ENCODE measurements at places on chromosomes 12 and 14.

DNA sequence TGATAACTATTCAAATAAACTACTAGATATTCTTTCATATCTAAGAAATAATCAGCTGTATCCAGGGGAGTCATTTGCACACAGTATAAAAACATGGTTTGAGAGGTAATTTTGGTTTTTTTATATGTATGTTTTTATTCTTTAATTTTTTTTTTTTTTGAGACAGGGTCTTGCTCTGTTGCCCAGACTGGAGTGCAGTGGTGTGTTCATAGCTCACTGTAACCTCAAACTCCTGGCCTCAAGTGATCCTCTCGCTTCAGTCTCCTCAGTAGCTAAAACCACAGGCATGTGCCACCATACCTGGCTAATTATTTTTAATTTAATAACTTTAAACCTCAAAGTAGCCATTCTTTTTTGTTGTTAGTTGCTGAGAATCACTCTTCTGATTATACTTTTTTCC, 1.8 kb downstream of the PRORP start:
- no peak for DNase-seq

- DNase-seq: no peak
Observed at GRCh38 chr12:57461276-57461916, 1.8 kb downstream of the GLI1 start.

DNA sequence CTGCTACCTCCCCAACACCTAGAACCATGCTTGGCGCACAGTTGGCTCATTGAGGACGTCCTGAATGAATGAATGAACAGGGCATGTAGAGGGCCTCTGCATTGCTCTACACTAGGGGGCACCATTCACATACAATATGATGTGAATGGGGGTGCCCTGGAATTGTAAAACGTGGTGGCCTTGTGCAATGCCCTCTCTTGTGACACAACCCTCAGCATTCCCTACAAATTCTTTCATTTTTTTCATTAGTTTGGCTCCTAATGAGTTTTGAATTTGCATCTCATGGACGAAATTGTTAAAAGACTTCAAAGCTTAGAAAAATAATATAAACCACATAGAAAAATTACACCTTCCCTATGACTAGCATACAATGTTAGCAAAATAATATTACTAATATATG, 2.3 kb upstream of the DIO2 start:
- no peak for DNase-seq

DNA sequence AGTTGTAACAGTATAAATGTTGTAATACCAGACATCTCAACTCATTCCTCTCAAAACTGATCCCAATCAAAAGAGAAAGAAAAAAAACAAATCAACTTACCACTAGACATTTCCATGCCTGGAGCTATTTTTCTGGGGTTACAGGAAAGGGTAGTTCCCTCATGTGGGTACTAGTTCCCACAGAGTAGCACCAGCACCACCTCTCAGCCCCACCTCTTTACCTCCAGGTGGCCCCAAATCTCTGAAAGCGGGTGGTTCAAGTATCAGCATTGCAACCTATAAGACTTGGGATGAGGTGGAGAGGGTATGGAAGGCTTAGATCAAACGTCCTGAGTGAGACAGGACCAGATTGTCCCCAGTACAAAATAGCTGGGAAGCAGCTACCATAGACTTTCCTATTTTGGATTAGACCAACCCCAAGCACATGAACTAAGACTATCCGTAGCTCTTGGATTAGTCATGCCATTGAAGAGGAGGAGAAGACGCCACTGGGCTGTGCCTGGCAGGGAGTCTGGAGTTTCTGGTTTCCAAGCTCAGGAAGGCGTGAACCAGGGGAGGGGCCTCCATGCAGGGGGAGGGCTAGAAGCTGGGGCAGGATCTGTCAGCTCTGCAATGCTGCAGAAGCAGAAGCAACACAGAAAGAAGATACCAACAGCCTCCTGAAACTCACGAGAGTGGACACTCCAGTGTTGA, at the start of gene SLC39A2:
TSS of gene SLC39A2 (plus strand) at position 620 of the 693 bp plus-strand sequence. CDS start 154 bp downstream, outside the sequence.
- no peak for DNase-seq

DNA sequence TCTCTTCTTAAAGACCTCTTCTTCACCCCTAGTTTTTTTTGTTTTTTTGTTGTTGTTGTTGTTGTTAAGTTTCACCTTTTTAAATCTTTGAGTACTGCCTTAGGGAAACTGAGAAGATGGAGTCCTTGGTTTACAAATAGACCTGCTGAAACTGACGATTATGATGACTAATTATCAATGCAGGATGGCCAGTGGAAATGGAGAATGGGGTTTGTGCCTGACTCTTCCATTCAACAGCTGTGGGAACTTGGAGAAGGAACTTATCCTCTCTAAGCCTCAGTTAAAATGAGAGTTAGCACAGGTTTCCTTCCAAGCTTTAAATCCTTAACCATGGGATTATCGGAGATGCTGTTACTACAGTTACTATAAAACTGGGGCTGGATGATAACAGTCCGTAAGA, 66.7 kb upstream of the PNMA1 start:
- no peak for DNase-seq

DNA sequence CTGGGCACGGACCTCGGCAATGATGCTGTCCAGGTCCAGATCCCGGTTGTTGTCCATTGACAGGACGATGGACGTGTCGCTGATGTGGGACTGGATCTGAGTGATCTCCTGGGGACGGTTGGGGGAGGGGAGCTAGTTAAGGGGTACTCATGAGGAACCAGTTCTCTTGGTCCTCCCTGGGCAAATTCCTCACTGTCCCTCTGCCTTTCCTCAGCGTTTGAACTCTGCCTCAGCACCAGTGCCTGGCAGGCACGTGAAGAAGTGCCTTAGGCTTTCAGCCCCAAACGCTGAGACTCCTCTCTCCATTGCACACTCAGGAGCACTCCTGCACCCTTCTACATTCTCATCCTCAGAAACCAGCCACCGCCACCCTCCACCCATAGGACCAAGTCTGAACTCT, 9.7 kb downstream of the KRT72 start:
- no peak for DNase-seq

DNA sequence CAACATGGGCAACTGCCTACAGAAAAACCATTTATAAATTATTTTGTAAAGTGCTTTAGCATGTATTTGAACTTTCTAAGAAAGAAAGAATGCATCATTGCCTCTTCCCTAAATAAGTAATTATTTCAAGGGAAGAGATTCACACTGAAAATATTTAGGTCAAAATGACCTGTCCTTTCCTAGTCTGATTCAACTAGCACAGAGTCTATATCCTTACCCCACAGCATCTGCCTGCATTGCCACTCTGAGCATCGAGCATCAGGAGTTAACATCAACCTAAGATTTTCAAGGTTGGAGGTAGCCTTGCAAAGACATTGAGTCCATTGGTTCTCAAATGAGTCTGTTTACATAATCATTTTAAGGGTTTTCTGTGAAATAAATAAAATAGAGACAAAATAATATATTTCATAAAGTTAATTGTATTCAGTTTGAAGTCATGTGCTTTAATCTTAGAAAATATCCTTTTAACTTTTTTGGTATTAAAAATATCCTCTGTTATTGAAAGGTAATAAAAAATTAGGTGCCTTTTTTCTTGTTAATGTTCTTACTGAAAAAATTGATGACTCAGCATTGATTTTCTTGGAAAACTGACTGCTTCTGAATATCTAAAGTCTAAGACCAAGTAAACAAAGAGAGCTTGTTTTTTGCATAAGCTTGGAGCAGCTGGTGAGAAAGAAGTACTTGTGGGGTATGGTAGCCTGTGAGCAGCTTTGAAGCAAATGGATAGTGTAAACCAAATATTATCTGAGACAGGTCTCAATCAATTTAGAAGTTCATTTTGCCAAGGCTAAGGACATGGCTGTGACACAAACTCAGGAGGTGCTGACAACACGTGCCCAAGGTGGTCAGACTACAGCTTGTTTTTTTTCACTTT, 269.0 kb upstream of the CLEC14A start:
- DNase-seq: no peak

DNA sequence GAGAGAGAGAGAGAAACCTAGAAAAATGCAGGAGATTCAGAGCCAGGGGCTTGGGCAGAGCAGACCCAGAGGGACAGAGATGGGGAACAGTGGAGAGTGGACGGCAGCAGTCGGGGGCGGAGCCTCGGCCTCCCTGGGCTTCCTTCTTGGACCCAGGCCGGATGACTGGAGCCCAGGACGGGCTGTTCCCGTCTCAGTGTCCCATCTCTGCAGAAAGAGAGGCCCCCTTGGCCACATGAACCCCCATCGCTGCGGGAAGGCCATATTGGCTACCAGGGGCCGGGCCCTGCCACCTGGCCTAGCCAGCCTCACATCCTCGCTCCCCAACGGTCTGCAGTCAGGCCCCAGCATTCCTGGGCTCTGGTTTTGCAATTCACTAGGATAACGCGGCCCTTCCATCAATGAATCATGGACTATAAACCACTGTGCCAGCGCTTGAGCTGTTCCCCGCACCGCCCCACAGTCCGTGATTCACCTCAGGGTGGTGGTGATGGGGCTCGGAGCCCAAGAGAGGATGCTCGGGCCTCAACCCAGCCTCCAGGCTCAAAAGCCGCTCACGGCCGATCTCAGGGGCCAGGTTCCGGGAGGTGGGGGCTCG, 116.5 kb downstream of the RFLNA start:
- no peak for DNase-seq

- DNase-seq: no peak
Observed at GRCh38 chr12:12046401-12046800, 24.3 kb upstream of the BCL2L14 start.

GRCh38 chr14:68795597-68796417, 2.9 kb upstream of the ZFP36L1 start:
- no peak for DNase-seq

GRCh38 chr14:61472801-61473376, 151.5 kb downstream of the PRKCH start:
- DNase-seq: no peak

- no peak for DNase-seq
Observed at GRCh38 chr12:26723379-26724308, 109.3 kb downstream of the ITPR2 start.

GRCh38 chr12:92556141-92556540, 146.6 kb upstream of the PLEKHG7 start:
- DNase-seq: no peak

DNA sequence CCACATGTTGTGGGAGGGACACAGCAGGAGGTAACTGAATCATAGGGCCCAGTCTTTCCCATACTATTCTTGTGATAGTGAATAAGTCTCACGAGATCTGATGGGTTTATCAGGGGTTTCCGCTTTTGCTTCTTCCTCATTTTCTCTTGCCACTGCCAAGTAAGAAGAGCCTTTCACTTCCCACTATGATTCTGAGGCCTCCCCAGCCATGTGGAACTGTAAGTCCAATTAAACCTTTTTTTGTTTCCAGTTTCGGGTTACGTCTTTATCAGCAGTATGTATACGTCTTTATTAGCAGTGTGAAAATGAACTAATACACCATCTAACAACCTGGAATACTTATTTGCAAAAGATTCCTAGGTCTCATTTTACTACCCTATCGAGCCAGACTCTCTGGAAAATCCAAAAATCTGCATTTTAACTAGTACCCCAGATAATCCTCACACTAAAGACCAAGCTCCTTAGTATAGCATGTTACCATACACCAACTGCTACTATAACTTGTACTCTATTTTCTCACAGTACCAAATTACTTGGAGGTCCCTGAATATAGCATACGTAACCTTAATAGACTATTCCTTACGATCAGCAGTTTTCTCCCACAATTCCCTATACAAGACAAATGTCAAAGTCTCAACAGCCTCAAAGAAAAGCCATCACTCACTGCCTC, 11.5 kb downstream of the GTF2A1 start:
- no peak for DNase-seq

DNA sequence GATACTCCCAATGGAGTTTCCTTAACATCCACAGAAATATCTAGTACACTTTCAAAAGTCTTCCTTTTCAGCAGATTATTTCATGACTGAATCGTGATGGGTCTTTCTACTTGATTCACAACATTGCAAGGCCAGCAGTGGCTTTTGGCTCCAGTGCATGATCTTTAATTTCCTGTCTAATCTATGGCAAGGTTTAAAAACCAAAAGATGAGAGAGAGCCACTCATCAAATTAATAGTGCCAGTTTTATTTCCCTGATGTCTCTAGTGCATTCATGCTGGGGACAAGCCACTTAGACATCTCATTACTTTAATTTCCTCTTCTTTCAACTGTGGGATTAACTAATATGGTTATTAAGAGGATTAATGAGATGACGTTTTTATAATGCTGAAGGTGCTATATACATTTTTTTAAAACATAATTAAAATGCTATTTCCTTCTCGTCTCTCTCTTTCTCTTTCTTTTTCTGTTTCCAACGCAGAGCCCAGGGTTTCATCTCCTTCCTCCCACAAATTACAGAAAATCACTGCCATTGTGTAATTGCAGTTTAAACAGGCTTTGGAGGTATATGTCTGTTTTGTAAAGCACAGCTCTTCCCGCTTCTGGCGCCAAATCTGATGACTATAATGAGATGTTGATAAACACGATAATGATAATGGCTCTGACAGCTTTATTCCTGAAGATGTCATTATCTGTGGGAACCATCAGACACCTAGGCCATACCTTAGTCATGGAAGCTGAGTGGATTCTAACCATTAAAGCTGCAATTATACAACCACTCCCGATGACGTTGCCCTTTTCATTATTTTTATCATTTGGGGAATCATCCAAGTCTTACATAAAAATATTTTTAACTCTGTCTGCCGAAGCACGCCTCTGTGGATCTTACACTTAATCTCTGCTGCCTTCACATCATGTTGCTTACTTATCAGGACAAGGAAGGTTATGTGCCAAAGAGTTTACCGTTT, 103.1 kb upstream of the PPM1H start:
- DNase-seq: no peak

- DNase-seq: no peak
Observed at GRCh38 chr14:77961847-77962580, 162.1 kb downstream of the ADCK1 start.

DNA sequence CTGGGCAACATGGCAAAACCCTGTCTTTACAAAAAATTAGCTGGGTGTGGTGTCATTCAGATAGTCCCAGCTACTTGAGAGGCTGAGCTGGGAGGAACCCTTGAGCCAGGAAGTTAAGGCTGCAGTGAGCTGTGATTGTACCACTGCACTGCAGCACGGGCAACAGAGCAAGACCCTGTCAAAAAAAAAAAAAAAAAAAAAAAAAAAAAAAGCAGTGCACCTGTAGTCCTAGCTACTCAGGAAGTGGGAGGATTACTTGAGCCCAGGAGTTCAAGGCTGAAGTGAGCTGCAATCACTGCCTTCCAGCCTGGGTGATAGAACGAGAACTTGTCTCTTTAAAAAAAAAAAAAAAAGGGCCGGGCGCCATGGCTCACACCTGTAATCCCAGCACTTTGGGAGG, 5.6 kb downstream of the REM2 start:
- no peak for DNase-seq

DNA sequence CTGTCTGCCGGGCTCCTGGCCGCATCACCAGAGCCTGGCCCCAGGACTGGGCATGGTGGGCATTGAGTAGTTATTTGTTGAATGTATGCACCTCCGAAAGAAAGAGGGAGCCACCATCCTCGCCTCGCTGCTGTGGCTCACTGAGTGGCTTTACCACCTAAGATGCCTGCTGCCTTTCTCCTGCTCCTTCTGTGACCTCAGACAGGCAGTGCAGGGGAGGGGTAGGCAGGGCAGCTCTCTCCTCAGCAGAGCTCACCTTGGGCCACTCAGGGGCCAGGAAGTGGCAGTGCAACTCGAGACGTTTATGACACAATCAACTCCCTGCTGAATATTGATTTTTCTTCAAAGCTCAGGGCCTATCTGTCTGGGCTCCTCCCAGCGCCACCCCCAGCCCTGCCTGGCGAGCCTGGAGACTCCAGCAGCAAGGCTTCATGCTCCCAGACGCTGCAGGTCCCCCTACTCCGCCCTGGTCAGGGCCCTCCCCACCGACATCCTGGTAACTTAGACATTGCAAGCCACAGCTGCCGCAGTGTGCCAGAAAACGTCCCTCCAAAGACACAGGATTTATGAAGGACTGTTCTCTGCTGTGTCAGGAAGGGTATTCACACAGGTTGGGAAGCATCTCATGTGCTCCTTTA, 84.3 kb upstream of the DIO3 start:
- no peak for DNase-seq

All from esophagus squamous epithelium (tissue), 5 donors.